ENCODE measurements at places on chromosomes 6 and 20. TPM values are rescaled to one million over a fixed set of nuclear protein-coding genes. Genes with fewer than 3 reads are reported as not detected.

GRCh38 chr20:35059110-35059509, 33.5 kb downstream of the TRPC4AP start:
- no peaks in the 10 kb centered on the region for H3K4me1 ChIP-seq
- no peak for DNase-seq
- no peaks in the 10 kb centered on the region for H3K36me3 ChIP-seq
- no peaks in the 10 kb centered on the region for H3K27me3 ChIP-seq

NOTCH4 gene
- total RNA-seq = 2.0 TPM

LIN28B gene
- total RNA-seq = 5.8 TPM

TRIM38 gene
- 4.4 TPM for total RNA-seq

- no peaks in the 10 kb centered on the region for H3K4me1 ChIP-seq
- H3K27me3 ChIP-seq = no peaks in the 10 kb centered on the region
- DNase-seq = no peak
- H3K4me3 ChIP-seq = no peak overlapping the region
- no peak overlapping the region for H3K27ac ChIP-seq
- H3K36me3 ChIP-seq = no peaks in the 10 kb centered on the region
These were observed 23.9 kb downstream of the ADTRP start for GRCh38 chr6:11754625-11755271.

PNRC1 gene
- total RNA-seq = 63.5 TPM

MUC22 gene
- not detected for total RNA-seq

COL10A1 gene
- total RNA-seq = not detected

- no peaks in the 10 kb centered on the region for H3K36me3 ChIP-seq
- no peaks in the 10 kb centered on the region for H3K27me3 ChIP-seq
- no peak overlapping the region for H3K4me3 ChIP-seq
- H3K27ac ChIP-seq = no peak overlapping the region
- no peak for DNase-seq
These were observed 565.1 kb upstream of the FLRT3 start for GRCh38 chr20:14902432-14903089.

DNA sequence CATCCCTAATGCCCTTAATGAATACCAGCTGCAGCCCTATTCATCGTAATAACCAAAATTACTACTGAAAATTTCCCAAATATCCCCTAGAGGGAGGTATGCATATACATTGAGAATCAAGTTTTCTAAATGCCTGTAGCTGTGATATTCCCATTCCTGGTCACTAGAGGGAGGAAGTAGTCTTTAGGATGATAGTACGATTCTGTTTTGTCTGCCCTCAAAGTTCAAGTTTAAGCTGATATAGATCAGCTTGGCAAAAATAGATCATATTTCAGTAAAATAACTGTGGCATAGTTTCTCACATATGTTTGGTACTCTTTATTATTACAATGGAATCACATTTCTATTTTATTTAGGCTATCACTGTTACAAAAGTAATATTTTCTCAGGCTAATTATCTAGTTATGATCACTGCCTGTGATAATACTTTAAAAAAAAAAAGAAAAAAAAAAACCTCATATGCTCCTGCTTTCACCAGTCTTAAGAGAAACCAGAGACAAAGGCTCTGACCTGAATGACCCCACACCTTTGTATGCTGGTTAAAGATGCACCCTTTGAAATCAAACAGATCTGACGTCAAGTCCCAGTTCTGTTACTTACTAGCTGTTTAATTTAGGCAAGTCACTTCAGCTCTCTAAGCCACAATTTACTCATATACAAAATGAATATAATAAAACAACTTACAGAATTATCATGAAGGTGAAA, 11.0 kb downstream of the TSPYL1 start:
- no peaks in the 10 kb centered on the region for H3K4me1 ChIP-seq
- H3K36me3 ChIP-seq = no peaks in the 10 kb centered on the region
- H3K4me3 ChIP-seq = no peak overlapping the region
- no peak overlapping the region for H3K27ac ChIP-seq
- no peaks in the 10 kb centered on the region for H3K27me3 ChIP-seq
- peak; percentile 67 for DNase-seq

DNA sequence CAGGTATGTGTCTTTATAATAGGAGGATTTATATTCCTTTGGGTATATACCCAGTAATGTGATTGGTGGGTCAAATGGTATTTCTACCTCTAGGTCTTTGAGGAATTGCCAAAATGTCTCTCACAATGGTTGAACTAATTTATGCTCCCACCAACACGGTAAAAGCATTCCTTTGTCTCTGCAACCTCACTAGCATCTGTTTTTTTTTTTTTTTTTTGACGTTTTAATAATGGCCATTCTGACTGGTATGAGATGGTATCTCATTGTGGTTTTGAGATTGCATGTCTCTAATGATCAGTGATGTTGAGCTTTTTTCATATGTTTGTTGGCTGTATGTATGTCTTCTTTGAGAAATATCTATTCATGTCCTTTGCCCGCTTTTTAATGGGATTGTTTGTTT, 144.9 kb upstream of the RGS17 start:
- no peaks in the 10 kb centered on the region for H3K4me1 ChIP-seq
- no peak overlapping the region for H3K27ac ChIP-seq
- H3K4me3 ChIP-seq = no peak overlapping the region
- no peaks in the 10 kb centered on the region for H3K27me3 ChIP-seq

ID4 gene
- total RNA-seq = 0.10 TPM

BMP5 gene
- 17.7 TPM for total RNA-seq

- H3K4me3 ChIP-seq = no peak overlapping the region
- H3K36me3 ChIP-seq = no peaks in the 10 kb centered on the region
- H3K27me3 ChIP-seq = no peaks in the 10 kb centered on the region
- DNase-seq = no peak
- H3K4me1 ChIP-seq = no peaks in the 10 kb centered on the region
These were observed 64.3 kb upstream of the CITED2 start for GRCh38 chr6:139438775-139439174.

DNA sequence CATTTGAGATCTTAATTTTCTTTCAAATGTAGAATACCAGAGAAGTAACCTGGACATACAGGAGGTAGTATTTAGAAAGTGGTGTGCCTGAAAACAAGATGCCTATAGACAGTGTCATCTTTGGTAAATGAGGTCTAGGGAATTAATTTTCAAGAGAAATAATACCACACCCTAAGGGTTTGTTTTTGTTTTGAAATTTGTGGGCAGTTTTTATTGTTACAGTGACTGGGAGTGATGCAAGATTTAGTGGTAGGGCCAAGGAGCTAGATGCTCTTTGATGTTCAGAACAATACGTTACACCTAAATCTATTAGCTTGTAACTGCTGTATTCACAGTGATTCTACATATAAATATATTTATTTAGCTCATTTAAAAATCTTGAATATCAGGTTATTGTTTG, 856.5 kb upstream of the MAP3K7 start:
- no peak overlapping the region for H3K4me3 ChIP-seq
- H3K36me3 ChIP-seq = no peaks in the 10 kb centered on the region
- H3K27me3 ChIP-seq = no peaks in the 10 kb centered on the region
- H3K4me1 ChIP-seq = no peaks in the 10 kb centered on the region
- no peak for DNase-seq

OR14J1 gene
- total RNA-seq = not detected

LY6G5C gene
- 0.62 TPM for total RNA-seq

- 0 out of 2 replicates have a peak, but pooled peaks cover 4% of the 10 kb centered on the region for H3K36me3 ChIP-seq
- H3K4me3 ChIP-seq = no peak overlapping the region
- no peak for DNase-seq
- no peaks in the 10 kb centered on the region for H3K27me3 ChIP-seq
- no peak overlapping the region for H3K27ac ChIP-seq
These were observed 73.1 kb downstream of the DNAAF9 start for GRCh38 chr20:3334156-3334943.

GRCh38 chr6:166724576-166724975, 97.5 kb upstream of the RPS6KA2 start:
- no peak overlapping the region for H3K4me3 ChIP-seq
- no peaks in the 10 kb centered on the region for H3K36me3 ChIP-seq
- H3K27me3 ChIP-seq = peaks cover 4% of the 10 kb centered on the region
- no peak overlapping the region for H3K27ac ChIP-seq
- no peak for DNase-seq

LHFPL5 gene
- total RNA-seq = not detected

DNA sequence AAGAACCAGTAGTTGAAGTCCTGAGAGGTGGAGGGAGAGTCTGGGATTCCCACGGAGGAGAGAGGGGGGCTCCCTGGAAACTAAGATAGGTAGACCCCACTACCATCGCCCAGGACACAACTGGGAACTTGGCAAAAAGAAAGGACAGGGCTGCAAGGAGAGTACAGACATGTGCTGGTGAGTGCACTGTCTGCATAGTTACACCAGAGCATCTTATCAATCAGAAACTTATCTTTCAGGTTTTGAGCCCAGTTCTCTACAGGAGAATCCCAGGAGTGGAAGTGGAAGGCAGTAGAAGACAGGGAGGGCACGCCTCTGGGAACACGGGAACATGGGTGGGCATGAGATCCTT, 12.2 kb downstream of the NFKBIL1 start:
- no peak for DNase-seq
- no peaks in the 10 kb centered on the region for H3K27me3 ChIP-seq
- H3K27ac ChIP-seq = no peak overlapping the region
- no peak overlapping the region for H3K4me3 ChIP-seq
- peaks cover 13% of the 10 kb centered on the region for H3K4me1 ChIP-seq

GRCh38 chr6:118444796-118445195, 103.3 kb upstream of the PLN start:
- H3K4me1 ChIP-seq = no peaks in the 10 kb centered on the region
- H3K27ac ChIP-seq = no peak overlapping the region
- no peak overlapping the region for H3K4me3 ChIP-seq
- no peaks in the 10 kb centered on the region for H3K36me3 ChIP-seq
- DNase-seq = no peak
- H3K27me3 ChIP-seq = no peaks in the 10 kb centered on the region

DNA sequence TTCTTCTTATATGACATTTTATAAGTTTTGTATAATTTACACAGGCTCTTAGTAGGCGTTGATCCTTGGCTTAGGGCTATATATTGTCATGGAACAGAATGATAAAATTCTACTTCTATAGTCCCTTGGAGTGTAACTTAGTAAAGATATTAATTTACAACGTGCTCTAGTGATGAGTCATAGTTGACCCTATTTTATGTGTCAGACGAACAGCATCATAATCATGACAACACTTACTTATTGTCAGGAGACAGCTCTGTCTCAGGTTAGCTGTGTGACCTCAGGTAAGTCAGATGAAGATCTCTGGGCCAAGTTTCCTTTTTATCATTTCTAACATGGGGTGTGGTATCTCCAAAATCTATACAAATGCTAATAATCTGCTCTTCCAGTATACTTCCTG, 473.5 kb downstream of the UTRN start:
- peak; percentile 10 for DNase-seq
- H3K4me1 ChIP-seq = no peaks in the 10 kb centered on the region
- no peak overlapping the region for H3K4me3 ChIP-seq
- H3K27me3 ChIP-seq = no peaks in the 10 kb centered on the region
- H3K27ac ChIP-seq = no peak overlapping the region

DNA sequence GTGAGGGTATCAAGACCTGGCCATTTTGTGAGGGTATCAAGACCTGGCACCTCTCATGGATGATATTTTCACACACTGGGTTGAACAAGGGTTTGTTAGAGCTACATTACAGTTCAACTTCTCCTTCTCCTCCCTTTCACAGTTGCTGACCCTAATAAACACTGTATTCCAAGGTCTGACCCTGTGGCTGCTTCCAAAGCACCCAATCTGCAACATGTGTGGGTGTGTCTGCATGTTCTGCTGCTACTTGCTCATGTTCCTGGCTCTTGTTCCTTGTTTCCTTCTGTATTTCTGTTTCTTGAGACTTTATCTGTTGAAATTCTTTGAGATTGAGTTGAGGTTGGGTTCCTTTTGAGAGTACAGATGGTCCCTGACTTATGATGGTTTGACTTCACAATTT, 162.1 kb upstream of the GMDS start:
- no peak overlapping the region for H3K27ac ChIP-seq
- DNase-seq = no peak
- no peaks in the 10 kb centered on the region for H3K4me1 ChIP-seq

DNA sequence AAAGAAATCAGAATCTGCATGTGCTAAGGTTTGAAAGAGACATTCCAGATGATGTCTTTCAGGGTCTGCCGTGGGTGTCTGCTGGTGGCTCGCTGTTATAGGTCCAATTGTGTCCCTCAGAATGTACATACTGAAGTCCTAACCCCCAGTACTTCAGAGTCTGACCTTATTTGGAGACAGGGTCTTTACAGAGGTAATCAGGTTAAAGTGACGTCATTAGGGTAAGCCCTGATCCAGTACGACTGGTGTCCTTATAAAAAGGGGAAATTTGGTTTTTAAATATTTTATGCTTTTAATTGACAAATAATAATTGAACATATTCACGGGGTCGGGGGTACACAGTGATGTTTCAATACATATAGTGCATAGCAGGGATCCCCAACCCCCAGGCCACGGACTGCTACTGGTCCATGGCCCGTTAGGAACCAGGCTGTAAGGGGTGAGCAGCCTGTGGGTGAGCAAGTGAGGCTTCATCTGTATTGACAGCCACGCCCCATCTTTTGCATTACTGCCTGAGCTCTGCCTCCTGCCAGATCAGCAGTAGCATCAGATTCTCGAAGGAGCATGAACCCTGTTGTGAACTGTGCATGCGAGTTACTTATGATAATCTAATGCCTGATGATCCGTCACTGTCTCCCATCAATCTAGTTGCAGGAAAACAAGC, 33.2 kb upstream of the SLC22A23 start:
- no peak for DNase-seq
- H3K36me3 ChIP-seq = no peaks in the 10 kb centered on the region
- H3K27ac ChIP-seq = no peak overlapping the region
- peaks cover 12% of the 10 kb centered on the region for H3K27me3 ChIP-seq

- H3K27ac ChIP-seq = no peak overlapping the region
- DNase-seq = no peak
- no peaks in the 10 kb centered on the region for H3K36me3 ChIP-seq
- no peak overlapping the region for H3K4me3 ChIP-seq
These were observed 150.0 kb upstream of the CST7 start for GRCh38 chr20:24798930-24799705.

GRCh38 chr6:139699911-139700310, 325.5 kb upstream of the CITED2 start:
- H3K4me3 ChIP-seq = no peak overlapping the region
- DNase-seq = no peak
- peak overlapping the region; percentile 63 for H3K27ac ChIP-seq
- H3K4me1 ChIP-seq = no peaks in the 10 kb centered on the region
- no peaks in the 10 kb centered on the region for H3K36me3 ChIP-seq

DNA sequence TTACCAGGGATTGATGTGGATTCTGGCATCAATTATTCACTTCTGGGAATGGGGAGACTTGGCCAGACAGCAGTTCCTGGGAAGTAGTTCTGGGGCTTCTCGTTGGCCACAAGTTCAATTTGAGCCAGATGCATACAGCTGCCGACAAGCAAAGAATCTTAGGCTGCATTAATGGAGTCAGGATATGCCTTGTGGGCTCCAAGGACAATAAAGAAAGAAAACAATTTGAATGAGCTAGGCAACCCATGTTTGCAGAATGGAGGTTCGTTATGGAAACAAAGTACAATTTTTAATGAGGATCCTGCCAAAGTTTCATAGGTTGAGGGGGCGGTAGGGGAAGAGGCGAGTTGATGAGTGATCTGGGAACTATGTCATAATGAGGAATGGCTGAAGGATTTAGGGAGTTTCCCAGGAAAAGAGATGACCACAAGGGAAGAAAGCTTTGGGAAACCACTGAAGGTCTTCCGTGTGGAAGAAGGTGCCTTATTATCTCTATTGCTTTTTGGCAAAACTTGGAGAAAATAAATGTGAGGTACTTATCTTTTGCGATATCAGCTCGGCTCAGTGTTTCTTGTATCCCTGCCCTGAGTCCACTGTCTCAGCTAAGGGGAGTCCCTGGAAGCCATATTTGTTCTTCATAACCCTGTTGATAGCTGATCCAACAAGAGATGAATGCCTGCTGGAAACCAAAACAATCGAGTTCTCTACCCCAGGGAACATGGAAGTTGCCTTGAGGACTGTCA, 181.0 kb upstream of the ZNF217 start:
- H3K36me3 ChIP-seq = no peaks in the 10 kb centered on the region
- H3K27ac ChIP-seq = peak overlapping the region; percentile 100
- no peaks in the 10 kb centered on the region for H3K27me3 ChIP-seq
- no peak overlapping the region for H3K4me3 ChIP-seq

- no peak overlapping the region for H3K27ac ChIP-seq
- H3K36me3 ChIP-seq = peaks cover 11% of the 10 kb centered on the region
These were observed 8.8 kb downstream of the CLDN20 start for GRCh38 chr6:155272353-155273232.

Data from Panc1 (cell line).